ENCODE measurements at places on chromosomes 5 and 9. TPM values are rescaled to one million over a fixed set of nuclear protein-coding genes. Genes with fewer than 3 reads are reported as not detected.

DNA sequence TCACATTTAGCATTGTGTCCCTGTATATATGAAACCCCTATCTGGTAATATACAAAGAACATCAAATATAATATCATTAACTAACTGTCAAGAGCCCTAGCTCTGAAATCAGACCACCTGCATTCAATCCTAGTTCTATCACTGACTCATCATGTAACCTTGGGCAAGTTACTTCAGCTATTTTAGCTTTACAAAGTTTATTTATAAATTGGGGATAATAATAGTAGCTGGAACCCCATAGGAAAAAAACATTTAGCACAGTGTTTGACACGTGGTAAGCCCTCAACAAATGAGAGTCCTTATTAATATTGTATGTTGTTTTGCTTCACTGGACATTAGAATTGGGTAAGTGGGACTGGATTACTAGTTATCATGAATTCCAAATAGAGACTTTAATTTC, 157.5 kb downstream of the EBF1 start:
- no peak for DNase-seq

DNA sequence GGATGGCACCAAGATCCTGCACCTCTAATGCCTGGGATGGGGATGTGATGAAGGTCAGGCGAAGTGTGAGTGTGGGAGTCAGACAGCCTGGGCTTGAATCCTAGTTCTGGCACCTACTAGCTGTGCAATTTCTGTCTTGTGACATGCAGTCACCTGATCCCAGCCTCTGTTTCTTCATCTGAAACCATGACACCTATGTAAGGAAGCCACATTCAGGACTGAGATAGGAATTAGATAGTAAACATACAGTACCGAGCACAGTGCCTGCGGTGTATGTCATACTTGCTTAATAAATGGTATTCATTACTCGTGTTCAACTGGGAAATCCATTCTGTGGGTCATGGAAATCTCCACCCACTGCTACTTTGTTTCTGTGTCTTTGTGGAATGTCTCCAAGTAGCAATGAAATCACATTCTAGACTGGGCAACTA, 140.6 kb upstream of the STC2 start:
- no peak for DNase-seq

GRCh38 chr9:113888336-113888735, 12.2 kb downstream of the ZNF618 start:
- no peak for DNase-seq

GRCh38 chr9:95947118-95947517, 71.6 kb downstream of the ERCC6L2 start:
- peak; percentile 4 for DNase-seq

GRCh38 chr9:108245901-108246300, 609.9 kb downstream of the ACTL7B start:
- DNase-seq: no peak

GRCh38 chr9:35490155-35490909, 421 bp downstream of the RUSC2 start:
- DNase-seq: peak; percentile 50

DNA sequence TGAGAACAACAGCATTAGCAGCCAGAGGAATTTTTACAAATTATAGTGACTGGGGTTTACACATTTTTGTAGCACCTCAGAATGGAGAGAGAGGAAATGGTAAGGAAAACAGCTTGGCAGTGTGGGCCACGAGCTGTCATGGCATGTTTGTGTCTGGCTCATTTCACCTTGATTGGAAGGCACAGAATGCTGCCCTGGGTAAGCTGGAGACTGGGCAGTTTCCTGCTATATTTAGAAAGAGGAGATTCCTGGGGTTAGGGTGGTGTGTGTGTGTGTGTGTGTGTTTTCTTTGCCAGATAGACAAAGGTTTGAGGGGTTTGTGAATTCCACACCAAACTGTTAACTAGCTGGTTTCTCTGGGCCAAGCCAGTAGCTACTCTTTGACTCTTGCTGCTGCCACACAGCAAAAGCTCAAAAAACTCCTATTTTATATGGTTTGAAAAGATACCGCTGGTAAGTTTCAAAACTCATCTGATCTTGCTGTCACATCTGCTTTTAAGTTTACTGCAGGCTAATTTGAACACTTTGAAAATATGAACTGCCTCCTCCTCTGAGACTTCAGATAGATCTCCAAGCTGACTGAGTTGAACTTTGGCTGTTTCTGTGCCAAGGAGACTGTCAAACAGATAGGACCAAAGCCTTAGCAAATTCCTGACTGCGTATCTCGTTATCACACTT, 9.1 kb downstream of the ARHGAP26 start:
- DNase-seq: no peak

DNA sequence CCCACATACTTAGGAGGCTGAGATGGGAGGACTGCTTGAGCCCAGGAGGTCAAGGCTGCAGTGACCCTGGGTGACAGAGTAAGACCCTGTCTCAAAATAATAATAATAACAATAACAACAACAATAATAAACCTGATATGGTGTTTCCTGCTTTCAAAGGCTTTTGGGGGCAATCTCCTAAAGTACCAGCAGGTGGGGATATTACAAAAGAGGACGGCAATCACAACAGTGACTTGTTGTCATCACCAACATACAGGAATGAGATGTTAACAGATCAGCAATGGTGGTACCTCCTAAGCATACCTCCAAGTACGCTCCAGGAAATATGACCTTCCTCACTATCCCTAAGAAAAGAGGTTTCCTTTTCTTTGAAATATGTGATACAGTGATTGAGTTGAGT, 91.1 kb upstream of the RNF180 start:
- peak; percentile 4 for DNase-seq

- no peak for DNase-seq
Measured at GRCh38 chr5:170552621-170553115, 48.8 kb downstream of the KCNIP1 start.

GRCh38 chr5:66889056-66889455, 292.9 kb downstream of the MAST4 start:
- DNase-seq: no peak

DNA sequence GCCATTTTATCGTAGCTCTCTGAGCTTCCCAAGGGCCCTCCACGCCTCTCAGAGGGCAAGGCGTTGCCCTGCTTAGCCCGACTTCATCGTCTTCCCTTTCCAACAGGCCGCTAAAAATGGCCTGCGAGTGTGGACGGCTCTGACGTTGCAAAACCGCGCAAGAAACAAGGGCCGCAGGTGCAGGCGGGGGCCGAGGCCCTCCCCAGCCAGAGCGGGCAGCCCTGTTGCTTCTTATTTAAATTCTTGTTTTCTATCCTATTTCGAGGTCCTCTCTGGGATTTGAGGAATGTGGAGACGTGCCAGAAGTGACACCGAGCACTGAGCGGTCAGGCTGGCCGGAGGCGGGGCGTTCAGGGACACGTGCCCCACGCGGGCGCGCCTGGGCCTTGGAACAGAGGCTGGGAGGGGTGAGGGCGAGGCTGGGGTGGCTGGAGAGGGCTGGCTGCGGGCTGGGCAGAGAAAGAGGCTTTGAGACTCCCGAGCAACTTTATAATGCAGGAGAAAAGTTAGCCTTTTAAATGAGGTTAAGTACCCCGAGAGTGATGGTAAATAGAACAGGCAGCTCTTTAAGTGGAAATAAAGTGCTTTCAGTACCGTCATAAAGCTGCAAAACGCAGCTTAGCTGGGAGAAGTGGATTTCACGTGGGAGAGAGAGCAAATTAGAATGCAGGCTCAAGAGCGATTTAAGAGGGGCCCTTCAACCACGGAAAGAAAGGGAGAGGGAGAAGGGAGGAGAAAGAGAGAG, 243.6 kb downstream of the AUH start:
- no peak for DNase-seq

DNA sequence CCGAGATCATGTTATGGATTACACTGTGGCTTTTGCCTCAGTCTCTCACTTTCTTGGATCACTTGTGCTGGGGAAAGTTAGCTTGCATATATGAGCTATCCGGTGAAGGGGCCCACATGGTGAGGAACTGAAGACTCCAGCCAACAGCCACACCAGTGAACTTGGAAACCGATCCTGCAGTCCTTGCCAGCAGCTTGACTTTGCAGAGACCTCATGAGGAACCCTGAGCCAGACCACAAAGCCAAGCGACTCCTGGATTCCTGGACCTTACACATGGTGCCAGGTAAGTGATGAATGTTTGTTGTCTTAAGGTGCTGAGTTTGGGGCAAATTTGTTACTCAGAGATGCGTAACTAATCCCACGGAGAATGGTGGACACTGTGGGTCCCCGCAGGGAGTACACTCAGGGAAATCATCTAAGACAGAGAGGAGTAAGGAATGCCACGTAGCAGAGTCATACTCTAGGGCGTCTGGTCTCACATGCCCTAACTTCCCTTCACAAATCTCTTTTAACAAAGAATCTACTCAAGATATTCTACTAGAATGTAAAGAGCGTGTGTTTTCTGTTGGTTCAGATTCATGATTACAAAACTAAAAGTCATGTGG, 76.5 kb upstream of the PJA2 start:
- no peak for DNase-seq

GRCh38 chr5:175478384-175479124, at the start of gene SFXN1:
TSS of gene SFXN1 (plus strand) at chr5:175478560. CDS start at chr5:175492104, 13,544 bp downstream.
- DNase-seq: peak; percentile 73

GRCh38 chr5:126508962-126509279, 85.7 kb downstream of the GRAMD2B start:
- DNase-seq: no peak

DNA sequence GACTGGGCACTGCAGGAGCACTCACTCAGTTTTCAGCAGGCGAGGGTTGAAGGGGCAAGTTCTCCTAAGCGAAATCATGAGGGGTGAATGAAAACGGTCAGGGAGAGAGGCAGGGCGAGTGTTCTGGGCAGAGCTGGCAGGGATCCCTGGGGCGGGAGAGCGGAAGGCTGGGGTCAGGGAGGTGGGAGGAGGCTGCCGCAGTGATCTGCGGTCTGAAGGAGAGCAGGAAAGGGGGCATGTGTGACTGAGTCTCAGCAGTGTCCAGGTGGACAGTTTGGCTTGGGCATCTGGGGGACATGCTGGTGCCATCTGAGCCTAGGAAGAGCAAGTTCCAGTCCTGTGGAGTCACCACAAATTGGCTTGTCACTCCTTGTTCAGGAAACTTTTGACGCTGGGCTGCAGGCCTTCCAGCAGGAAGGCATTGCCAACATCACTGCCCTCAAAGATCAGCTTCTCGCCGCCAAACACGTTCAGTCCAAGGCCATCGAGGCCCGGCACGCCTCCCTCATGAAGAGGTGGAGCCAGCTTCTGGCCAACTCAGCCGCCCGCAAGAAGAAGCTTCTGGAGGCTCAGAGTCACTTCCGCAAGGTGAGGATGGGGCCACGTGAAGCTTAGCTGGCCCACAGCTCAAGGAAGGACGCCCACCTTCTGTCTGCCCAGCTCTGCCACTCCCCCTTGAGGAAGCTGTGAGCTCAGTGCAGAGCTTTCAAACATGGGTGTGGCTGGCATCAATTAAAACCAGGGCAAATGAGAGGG, 31.1 kb downstream of the DYNC2I2 start:
- no peak for DNase-seq

- DNase-seq: no peak
Measured at GRCh38 chr9:99614341-99614740, 207.3 kb upstream of the NR4A3 start.

- DNase-seq: no peak
Measured at GRCh38 chr5:173623296-173623771, 6.9 kb upstream of the BOD1 start.

- no peak for DNase-seq
Measured at GRCh38 chr5:14913096-14913495, 41.5 kb upstream of the ANKH start.

GRCh38 chr9:99239341-99240060, 17.4 kb downstream of the SEC61B start:
- no peak for DNase-seq

DNA sequence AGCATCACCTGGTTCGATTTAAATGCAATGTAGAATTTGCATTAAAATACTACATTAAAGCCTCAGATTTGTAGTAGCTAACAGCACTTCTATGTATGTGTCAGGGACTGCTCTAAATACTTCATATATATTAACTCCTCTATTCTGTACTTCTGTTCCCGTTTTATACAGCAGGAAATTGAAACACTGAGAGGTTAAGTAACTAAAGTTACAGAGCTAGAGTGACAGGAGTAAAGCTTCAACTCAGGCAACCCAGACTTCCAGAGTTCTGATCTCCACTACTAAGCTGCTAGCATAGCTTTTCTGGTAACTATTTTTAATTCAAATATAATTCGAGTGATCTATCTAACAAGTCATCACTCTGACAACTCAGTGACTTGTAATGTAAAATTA, 619 bp upstream of the APC start:
- no peak for DNase-seq

DNA sequence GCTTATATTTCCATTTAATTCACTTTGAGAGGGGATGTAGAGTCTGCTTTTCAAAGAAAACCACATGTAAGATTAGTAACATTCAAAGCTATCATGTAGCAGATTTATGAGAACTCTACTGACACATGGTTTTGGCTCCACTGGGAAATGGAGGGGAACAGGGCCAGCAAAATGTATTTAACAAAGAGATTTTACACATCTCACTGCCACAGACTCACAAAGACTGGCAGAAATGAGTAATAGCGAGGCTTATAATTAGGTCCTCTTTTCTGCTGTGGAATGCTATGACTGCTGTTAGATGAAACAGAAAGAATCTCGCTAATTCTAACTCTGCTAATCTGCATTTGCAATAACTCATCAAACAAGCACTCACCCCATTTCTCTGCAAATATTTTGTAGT, 4.5 kb downstream of the DAP start:
- no peak for DNase-seq

DNA sequence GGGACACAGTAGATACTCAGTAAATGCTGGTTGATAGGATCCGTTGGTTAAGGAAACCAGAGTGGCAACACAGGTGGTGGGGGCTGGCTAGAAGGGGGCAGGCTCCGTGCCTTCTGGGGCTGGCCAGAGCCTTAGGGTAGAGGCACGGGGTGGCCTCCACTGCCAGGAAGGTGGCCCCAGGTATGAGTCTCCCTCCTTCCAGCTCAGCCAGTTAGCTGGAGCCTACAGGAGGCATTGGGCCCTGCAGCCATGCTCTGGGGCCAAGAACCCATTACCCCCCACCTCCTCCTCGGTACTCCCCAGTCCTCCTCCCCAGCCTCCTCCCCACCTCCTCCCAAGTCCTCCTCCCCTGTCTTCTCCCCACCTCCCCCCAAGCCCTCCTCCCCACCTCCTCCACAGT, 27.7 kb downstream of the CXXC5 start:
- DNase-seq: no peak

- no peak for DNase-seq
Measured at GRCh38 chr9:84819491-84819991, 150.0 kb downstream of the NTRK2 start.

GRCh38 chr5:125348221-125348692, 601.8 kb upstream of the ZNF608 start:
- DNase-seq: no peak

GRCh38 chr9:36924071-36924470, 110.0 kb downstream of the PAX5 start:
- peak; percentile 70 for DNase-seq

Gene C9orf153
- not detected for total RNA-seq

Gene PCDH1
- total RNA-seq: 27.3 TPM

Gene TPPP
- total RNA-seq: not detected

Gene AJM1
- total RNA-seq: 1.7 TPM

Gene RPL35
- 1,845 TPM for total RNA-seq

Gene PDE6A
- total RNA-seq: 0.07 TPM

Gene TAF1L
- total RNA-seq: not detected

Gene GPX8
- 29.6 TPM for total RNA-seq

Gene SLC22A5
- total RNA-seq: 19.7 TPM

Gene ARHGEF37
- total RNA-seq: 3.8 TPM

Gene COL15A1
- total RNA-seq: not detected

Gene ADAMTS2
- total RNA-seq: 4.1 TPM

Gene NIPAL4
- not detected for total RNA-seq

Data from Caki2 (cell line).